Fibroblast of skin of left quadriceps (primary cell): ENCODE measurements at places on chromosomes 2 and 18.

- peak; percentile 75 for DNase-seq
These were observed 52.0 kb downstream of the ARL4C start for GRCh38 chr2:234444893-234445292.

- DNase-seq, result no peak
These were observed 262.6 kb downstream of the TNS1 start for GRCh38 chr2:217740178-217740577.

DNA sequence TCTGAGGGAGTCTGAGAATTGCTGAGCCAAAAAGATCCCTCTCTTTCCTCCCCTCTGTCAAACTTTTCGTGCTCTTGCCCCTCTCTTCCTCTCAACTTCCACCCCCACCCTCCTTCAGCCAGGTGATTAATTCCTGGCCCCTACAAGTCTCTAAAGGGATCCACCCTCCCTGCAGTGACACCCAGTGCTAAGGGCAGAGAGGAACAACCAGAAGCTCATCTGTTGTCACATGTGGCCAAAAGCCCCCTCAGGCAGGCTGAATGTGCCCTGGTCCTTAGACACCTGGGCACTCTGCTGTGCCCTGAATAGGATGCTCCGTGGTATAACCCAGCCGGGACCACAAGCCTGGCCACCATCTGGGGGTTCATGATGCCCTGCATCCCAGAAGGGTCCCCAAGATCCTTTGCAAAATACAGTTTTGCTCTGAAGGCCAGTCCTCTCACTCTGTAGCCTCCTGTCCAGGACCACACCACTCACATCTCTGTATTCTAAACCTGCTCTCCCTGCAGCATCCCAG lies 234.4 kb downstream of the BCL11A start:
- DNase-seq, result no peak

DNA sequence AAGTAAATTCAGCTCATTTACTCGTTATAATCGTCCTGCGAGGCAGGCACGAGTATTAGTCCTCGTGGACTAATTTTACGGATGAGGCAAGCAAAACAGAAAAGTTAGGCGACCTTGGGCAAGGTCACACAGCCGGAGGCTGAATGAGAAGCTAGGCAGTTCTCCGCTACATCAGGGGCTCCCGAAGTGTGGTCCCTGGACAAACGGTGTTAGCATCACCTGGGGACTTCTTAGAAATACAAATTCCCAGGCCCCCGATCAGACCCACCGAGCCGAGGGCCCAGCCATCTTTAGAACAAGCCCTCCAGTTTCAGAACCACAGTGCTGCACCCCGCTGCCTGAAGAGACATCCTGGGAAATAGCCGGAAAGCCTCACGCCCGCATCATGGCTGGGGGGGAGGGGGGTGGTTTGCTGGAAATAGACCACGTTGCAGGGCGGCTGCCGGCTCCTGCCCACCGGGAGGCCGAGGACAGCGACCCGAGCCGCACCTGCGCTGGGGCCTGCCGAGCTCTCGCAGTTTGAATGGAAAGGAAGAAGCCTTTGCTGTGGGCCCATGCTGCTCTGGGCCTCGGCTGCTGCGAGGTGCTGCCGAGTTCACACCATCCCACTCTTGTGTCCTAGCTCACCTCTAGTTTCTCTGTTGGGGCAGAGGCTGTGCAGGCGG lies 72.2 kb downstream of the TFCP2L1 start:
- no peak for DNase-seq

- no peak for DNase-seq
These were observed 38.4 kb downstream of the LONRF2 start for GRCh38 chr2:100283724-100284501.

- DNase-seq, result no peak
These were observed 238.6 kb upstream of the TNP1 start for GRCh38 chr2:217098435-217098834.

- DNase-seq, result no peak
These were observed 21.3 kb downstream of the NOL10 start for GRCh38 chr2:10668402-10669012.

DNA sequence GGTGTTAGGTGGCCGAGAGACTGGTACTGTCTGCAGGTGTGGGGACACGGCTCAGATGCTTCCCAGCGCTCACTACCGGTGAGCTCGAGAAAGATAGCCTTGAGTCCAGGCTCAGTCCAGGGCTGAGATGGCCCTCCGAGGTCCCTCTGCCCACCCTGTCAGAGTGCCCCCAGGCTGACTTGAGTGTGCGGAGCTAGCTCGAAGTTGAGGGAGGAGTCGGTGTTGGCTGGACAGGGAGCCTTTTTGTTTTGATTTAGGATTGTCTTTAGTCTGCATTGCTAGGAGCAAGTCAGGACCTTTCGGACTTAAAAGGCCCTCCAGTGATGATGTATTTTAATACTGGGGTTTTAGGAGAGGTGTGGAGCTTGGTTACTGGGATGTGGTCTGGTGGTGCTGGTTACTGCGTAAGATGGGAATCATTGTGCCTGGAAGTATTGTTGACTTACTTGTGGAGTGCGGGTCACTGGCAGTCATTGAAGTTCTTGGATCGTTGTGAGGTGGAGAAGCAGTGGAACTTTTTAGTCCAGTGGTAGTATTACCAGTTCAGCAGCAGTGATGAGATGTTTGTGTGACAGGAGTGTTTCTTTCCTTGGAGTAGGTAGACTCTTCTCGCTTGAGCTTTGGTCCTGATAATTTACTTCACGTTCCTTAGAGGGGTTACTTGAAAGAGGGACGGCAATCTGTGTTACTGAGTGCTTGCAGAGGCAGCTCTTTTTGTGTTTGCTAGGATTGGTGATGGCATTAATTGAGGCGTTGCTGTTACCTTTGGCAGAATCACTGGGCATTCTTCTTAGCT lies 633 bp downstream of the KIAA1328 start:
- no peak for DNase-seq

DNA sequence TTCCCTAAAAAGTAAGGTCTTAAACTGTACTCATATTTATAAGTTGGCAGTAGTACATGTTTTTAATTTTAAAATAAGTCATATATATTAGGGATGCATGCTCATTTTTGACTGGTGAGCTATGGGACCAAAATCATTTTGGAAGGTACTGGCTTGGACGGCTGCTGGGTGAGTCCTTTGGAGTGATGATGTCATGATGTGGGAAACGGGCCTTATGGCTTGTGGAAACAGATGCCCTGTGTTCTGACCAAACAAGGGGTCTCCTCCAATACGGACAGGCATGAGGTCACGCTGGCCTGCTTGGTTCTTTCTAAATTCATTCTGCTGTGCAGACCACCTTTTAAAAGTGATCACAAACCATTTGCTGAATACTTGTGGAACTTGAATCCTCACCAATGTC lies 109.2 kb upstream of the MGAT5 start:
- DNase-seq, result no peak

- no peak for DNase-seq
These were observed 297.8 kb downstream of the DLGAP1 start for GRCh38 chr18:4157352-4157751.

DNA sequence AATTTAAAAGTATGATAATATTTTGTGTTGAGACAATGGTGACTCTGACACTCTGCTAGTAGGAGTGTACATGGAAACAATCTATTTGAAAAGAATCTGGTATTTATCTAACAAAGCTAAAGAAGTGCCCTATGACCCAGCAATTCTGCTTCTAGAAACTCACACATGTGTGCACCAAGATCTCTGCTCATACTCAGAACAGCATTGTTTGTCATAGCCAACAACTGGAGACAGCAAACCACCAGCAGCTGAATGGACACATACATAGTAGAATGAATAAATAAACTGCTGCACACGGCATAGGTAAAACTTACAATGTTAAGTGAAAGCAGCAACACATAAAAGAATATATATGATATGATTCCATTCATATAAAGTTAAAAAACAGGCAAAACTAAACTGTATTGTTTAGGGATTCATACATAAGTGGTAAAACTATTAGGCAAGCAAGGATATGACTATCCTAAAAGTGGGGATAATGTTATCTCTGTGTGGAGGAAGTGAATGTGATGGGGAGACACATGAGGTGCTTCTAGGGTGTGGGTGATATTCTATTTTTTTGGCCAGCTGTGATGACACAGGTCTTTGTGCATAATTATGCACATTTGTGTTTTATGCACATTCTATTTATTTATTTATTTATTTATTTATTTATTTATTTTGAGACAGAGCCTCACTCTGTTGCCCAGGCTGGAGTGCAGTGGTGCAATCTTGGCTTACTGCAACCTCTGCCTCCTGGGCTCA lies 71.1 kb downstream of the RFTN2 start:
- no peak for DNase-seq

DNA sequence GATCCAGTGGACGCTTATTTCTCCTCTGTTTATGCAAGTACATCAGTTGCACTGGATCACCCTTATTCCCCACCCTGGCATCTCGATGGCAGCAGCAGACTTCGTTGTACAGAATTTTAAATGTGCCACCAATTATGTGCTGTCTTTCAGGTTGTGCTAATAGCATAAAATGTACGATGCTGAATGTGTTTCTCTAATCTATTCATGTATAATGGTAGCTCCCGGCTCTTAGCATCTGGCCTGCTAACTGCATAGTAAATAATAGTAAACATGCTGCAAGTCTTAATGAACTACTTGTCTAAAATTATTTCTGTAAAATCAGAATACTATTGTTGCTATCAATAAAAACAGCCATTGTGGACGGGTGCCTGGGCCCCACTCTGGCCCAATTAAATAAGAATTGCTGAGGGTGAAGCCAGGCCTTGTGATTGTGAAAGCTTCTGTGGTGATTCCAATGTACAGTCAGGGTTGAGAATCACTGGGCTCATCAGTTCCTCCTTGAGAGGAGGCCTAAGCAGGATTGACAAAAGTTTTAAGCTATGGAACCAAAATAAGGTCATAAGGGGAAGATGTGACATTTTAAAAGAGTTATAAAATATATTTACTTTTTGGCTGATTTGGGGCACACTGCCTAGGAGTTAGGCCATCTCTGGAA lies 14.4 kb upstream of the MYO3B start:
- no peak for DNase-seq
